ENCODE measurements at places on chromosomes 12 and 14.

DNA sequence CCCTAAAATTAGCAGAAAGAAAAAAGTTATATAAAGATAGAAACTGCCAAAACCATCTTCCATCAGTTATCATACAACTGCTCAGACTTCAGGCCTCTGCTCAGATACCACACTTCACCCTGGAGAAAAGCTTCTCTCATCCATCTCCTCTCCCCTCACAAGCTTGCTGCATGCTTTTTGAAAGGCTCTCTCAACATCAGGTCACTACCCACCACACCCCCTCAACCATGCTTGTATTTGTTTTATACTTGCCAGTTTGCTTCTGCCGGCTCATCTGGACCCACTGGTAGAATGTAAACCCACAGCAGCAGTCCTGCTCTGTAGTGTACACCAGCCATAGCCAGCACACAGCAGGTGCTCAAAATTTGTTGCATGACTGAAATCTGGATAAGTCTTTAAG, 8.8 kb downstream of the PPP1CC start:
- no peak for DNase-seq

DNA sequence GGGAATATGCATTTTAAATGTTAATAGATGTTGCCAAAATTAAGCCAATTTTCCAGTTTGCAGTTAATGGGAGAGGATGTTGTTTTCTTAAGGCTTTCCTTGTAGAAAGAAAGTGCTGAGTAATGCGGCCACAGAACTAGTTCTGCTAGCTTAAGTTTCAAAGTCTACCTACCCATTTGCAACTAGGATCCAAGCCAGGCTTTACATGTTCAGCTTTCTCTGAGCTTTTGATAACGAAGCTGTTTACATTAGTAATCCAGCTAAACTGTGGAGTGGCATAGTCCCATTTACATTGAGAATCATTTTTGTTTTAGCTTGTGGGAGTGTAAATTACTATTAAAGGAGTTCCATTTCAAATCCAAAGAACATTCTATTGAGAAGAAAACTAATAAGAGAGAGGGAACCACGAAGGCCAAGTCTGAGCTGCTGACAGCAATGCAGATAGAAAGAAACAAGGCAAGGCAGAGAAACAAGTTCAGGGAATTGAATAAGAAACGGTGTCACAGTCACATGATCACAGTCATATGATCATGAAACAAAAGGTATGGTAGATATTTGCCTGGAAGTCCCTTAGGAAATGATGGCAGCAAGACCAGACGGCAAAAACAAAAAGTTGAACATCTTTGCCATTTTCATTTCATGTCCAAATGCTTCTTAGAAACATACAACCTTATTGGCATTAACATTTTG, 274.9 kb downstream of the PAWR start:
- no peak for DNase-seq

GRCh38 chr14:72594099-72594901, 299.6 kb downstream of the DPF3 start:
- DNase-seq: no peak

DNA sequence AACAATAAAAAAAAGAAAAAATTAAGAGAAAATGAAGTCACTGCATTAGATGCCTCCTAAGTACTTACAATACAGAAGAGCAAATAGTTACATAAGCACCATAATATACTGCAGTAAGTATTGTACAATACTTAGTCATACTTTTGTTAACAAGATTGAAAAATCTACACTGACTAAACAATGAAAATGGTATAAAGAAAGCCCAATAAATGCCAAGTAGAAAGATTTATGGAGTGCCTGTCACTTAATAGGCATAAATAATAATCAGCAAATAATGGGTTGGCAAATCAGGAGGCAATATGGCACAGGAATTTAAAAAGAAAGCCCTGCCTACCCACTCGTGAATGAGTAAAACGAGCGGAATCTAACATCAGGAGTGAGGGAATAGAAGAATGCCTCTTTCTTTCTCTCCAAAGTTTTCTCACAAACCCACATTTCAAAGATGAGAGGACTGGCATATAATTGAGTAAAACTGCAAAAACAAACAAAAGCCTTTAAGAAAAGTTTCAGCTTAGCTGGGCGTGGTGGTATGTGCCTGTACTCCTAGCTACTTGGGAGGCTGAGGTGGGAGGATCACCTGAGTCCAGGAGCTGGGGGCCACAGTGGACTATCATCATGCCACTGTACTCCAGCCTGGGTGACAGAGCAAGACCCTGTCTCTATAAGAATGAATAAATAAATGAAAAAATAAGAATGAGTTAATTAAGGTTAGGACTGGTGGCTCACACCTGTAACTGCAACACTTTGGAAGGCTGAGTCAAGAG, 36.1 kb downstream of the CRY1 start:
- DNase-seq: no peak

DNA sequence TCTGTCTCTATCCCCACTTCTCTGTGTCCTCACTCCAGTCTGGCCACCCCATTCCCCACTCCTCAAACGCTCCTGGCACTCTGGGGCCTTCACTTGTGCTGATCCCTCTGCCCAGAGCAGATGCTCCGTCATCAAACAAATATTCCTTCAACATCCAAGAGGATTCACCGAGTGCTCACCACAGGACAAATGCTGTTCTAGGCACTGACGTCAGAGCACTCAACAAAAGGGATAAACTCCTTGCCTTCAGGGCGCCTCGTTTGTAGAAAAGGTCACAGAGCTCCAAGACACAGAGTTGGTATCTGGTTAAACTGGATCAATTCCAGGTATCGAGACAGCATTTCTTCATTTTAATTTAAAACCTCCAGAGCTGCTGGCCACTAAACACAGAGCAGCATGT, 35.3 kb downstream of the PSMC1 start:
- no peak for DNase-seq

DNA sequence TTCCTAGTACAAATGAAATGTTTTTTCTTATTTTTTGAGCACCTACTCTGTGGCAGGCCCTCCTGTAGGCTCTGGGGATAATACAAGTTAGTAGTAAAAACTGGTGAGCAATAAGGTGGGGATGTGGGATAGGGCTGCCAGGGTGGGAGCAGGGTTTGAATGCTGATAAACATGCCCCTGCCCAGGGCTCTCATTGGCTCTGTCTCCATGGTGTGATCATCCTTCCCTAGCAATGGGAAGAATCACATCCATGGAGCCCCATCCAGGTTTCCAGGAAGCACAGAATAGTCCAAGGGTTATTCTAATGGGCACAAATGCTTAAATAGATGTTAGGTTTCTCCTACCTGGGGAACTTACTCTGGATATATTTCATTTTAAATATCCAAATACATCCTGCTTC, 45.5 kb downstream of the GIT2 start:
- no peak for DNase-seq

- no peak for DNase-seq
These were observed 4.8 kb upstream of the DGLUCY start for GRCh38 chr14:91108941-91109611.

GRCh38 chr14:90484291-90484690, 87.5 kb downstream of the CALM1 start:
- DNase-seq: no peak

- no peak for DNase-seq
These were observed 2.0 kb downstream of the TMTC1 start for GRCh38 chr12:29781705-29782266.

DNA sequence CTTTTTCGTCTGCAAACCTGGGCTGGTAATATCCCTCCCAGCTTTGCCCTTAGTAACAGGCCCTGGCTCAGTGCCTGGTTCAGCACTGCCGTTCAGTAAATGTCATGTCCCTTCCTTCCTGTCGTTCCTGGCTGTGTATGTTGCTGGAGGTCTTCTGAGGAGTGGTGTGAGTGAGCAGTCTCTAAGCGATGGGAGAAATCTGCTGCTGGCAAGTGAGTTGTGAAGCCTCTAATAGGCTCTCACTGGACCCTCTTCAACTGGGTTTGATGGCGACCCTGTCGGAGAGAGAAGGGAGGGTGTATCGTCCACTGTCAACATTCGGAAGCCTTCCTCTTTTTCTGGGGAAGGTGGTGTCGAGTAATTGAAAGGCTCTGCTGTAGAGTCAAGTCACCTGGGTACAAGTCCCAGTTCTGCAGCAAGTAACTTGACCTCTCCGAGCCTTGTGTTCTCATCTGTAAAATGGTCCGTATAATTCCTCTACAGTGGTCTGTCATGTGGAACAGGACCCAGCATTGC, 62.8 kb downstream of the HRK start:
- no peak for DNase-seq

- DNase-seq: no peak
These were observed 337.8 kb downstream of the ADAMTS20 start for GRCh38 chr12:43214166-43214565.

- DNase-seq: no peak
These were observed 61.1 kb downstream of the MYRFL start for GRCh38 chr12:69886109-69886508.

DNA sequence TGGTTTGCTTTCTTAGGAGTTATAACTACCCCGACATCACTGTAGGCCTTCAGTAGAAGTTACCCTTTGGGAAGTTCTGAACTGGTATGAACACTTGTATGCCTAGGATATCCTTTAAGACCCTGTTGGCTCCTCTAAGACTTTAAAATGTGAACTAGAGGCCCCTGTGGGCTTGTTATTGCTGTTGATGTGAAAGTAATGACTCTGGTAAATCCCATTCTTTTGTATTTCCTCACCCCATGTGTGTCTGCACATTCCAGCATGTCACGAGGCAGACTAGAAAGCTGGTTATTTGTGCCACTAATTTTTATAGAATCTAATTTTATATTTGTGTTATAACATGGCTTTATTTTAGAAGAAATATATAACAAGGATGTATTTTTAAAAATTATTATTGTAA, 48.9 kb downstream of the SERPINA10 start:
- DNase-seq: no peak

DNA sequence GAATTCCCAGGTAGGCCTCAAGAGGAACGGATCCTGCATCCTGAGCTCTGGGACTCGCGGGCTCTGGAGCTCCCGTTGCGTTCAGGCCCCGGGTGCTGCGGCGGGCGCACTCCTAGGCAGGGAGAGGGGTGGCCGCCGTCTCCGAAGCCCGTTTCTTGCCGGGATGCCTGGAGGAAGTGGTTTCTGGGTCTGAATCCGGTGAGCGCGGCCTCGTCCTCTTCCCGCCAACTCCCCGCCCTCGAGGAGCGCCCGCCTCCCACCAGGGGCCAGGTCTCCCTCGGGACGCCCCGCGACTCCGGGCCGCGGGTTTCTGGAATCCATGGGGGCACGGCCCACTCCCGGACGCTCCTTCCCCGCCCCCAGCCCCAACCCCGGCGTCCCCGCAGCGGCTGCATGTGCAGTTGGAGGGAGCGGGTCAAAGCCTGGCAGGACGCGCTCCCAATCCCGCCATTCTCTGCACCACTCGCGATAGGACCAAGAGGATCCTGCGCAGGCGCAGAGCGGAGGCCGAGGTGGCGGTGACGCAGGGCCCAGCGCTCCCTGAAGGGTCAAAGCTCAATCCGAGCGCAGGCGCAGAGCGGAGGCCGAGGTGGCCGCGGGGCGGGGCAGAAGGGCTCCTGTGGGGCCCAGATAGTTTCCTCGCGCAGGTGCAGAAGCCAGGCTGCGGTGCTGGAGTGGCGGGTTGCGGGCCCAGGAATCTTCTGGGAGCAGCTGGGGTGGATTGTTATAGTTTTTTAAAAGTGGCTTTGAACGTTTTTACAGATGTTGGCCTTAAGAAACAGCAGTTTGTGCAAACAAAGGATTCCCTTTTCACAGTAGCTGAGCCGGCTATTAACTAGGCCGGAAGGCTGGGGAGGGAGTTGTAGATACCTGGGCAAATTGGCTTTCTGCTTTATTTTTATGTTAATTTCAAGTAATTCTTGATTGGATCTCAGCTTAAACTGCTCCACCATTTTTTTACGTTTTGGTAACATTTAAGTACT, 796.4 kb downstream of the AACS start:
- no peak for DNase-seq

- no peak for DNase-seq
These were observed 107.8 kb downstream of the VCPKMT start for GRCh38 chr14:50008562-50008961.

- DNase-seq: no peak
These were observed 97.0 kb downstream of the ZFC3H1 start for GRCh38 chr12:71566655-71567054.

DNA sequence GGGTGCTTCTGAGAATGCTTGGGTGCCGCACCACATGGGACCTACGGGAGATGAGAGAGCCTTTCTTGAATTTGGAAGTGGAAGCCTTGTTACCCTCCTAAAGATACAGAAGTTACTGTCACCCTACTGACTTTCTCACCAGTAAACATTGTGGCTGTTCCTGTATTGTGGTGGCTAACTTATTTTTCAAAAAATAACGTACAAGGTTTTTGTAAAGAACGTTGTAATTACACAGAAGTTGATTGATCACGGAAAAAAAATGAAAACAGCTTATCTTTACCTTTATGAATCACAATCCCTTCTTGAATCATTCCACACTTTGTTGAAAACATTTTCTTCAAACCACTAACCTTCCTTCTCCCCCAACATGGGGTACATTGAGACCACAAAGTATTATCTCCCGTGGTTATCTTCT, 22.0 kb upstream of the PPFIBP1 start:
- DNase-seq: no peak

DNA sequence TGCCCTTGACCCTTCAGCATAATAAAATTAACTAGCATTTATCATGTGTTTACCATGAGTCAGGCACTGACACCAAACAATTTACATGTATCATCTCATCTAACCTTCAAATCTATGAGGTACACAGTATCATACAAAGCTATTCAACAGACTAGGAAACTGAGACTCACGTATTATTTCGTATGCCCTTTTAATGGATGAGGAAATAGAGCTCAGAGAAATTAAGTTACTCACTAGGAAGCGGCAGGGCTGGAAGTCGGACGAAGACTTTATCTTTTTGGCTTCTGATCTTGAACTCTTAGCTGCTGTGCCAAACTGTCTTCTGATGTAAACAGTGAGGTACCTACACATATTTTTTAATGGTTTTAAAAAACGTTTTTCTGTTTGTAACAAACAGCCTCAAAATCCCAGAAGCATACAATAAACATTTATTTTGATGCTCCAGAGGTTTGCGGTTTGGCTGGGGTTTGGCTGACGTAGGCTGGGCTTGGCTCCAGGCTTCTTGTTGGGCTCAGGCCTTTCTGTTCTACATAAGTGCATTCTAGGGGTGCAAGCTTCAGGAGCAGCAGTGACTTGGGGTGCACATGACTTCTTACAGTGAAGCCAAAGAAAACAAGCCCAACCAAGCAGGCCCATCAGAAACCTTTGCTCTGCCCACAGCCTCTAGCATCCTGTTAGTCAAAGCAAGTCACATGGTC, 184.7 kb downstream of the TBX5 start:
- DNase-seq: no peak

DNA sequence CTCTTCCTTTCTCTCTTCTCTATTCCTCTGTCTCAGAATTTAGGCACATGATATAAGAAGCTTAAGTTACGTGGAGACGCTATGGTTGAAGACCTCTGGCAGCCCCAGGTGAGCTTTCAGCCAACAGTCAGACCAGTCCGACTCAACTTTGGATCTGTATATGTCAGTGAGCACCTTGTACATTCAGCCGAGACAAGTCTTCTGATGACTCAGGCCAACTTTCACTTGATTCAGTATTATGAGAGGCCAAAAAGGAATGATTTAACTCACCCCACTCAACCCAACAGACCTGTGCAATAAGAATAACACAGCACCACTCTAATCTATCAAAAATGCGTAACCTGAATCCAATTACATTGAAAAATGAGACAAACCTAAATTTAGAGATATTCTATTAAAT, 47.5 kb upstream of the FOXG1 start:
- DNase-seq: no peak

- no peak for DNase-seq
These were observed 18.2 kb downstream of the CAND1 start for GRCh38 chr12:67287311-67287710.
